Dermis microvascular lymphatic vessel endothelial cell (primary cell): ENCODE measurements at places on chromosomes 3 and 15. TPM values are rescaled to one million over a fixed set of nuclear protein-coding genes. Genes with fewer than 3 reads are reported as not detected.

SLC7A14 gene
- total RNA-seq, result under 0.01 and 0.13 TPM in 2 replicates

TRIM42 gene
- total RNA-seq, result not detected in 2 replicates

PRR23B gene
- not detected in 2 replicates for total RNA-seq

MKRN3 gene
- under 0.01 TPM in 1 of 2 replicates, not detected in the other for total RNA-seq

WDR76 gene
- total RNA-seq, result 6.6 and 10.5 TPM in 2 replicates

DNA sequence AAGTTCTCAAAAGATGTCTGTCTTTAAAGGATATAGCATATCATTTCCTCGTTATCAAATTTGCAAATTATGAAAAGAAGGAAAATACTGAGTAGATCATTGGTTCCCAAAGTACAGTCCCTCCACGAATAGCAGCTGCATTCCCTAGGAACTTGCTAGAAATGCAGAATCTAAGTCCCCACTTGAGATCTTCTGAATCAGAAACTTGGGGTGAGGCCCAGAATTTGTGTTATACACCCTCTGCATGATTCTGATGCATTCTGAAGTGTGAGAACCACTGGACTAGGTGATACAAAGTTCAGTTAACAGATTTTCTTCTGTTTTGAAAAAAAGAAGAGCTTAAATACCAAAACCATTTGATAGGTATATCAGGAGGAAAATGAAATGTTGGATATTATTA is 77.1 kb downstream of the SLC25A26 start:
- peak; percentile 10 for DNase-seq

- DNase-seq, result no peak
These were observed 28.9 kb downstream of the INSYN1 start for GRCh38 chr15:73724212-73724611.

- DNase-seq, result peak; percentile 71
These were observed 12.0 kb downstream of the MESD start for GRCh38 chr15:80977627-80978036.

- DNase-seq, result no peak
These were observed 42.0 kb downstream of the NUP210 start for GRCh38 chr3:13378155-13378554.

- DNase-seq, result no peak
These were observed 56.5 kb upstream of the MYO5C start for GRCh38 chr15:52352086-52352485.

DNA sequence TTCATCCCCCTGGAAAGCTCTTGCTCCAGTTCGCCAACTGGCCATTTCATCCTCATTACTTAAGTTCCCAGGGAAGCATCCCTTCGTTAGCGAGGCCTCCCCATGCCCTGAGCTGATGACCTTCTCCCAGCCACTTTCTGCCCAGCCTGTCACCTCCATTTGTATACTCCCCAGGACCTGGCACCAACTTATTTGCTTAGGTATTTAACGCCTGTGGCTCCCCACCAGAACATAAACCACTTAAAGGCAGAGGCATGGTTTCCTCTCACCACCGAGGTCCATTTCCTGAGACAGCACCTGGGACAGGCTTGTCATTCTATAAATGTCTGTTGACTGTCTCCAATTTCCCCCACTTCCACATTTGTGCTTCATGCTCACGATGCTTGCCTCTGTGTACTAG is 189.0 kb downstream of the ZNF621 start:
- no peak for DNase-seq

GRCh38 chr3:172211123-172211522 is 171.7 kb downstream of the FNDC3B start:
- DNase-seq, result no peak

- no peak for DNase-seq
These were observed 2.9 kb downstream of the NEDD4 start for GRCh38 chr15:55990516-55990915.

- DNase-seq, result peak; percentile 19
These were observed 78.5 kb upstream of the FAM174B start for GRCh38 chr15:92733934-92734521.

DNA sequence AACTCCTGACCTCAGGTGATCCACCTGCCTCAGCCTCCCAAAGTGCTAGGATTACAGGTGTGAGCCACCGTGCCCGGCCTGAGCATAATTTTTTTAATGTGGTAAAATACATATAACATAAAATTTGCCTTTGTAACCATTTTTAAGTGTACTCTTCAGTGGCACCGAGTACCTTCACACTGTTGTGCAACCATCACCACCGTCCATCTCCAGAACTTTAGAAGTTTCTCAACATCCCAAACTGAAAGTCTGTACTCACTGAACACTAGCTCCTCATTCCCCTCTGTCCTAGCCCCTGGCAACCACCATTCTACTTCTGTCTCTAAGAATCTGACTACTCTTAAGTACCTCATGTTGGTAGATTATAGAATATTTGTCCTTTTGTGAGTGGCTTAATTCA is 35.2 kb downstream of the LRIG1 start:
- DNase-seq, result no peak

GRCh38 chr3:108117241-108117775 is 26.5 kb upstream of the CD47 start:
- peak; percentile 37 for DNase-seq

GRCh38 chr3:13238687-13239466 is 165.6 kb upstream of the IQSEC1 start:
- DNase-seq, result no peak

DNA sequence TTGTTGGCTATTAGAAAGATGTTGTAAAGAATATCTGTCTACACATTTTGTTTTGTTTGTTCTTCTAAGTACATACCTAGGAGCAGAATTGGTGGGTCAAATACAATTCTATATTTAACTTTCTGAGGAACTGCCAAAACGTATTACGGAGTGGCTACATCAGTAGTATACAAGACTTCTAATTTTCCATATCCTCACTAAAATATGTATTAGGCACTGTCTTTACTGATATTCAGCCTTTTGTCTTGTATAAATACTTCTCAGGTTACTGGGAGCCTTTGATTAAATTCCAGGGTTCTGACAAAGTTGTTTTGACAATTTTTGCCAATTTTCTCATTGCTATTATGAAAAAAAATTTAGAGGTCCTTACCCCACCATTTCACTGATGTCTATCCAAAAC is 146.7 kb downstream of the NR2E3 start:
- DNase-seq, result no peak

- DNase-seq, result no peak
These were observed 19.1 kb upstream of the AKAP13 start for GRCh38 chr15:85361323-85361722.

- no peak for DNase-seq
These were observed 427 bp upstream of the RNF111 start for GRCh38 chr15:58987036-58987435.

DNA sequence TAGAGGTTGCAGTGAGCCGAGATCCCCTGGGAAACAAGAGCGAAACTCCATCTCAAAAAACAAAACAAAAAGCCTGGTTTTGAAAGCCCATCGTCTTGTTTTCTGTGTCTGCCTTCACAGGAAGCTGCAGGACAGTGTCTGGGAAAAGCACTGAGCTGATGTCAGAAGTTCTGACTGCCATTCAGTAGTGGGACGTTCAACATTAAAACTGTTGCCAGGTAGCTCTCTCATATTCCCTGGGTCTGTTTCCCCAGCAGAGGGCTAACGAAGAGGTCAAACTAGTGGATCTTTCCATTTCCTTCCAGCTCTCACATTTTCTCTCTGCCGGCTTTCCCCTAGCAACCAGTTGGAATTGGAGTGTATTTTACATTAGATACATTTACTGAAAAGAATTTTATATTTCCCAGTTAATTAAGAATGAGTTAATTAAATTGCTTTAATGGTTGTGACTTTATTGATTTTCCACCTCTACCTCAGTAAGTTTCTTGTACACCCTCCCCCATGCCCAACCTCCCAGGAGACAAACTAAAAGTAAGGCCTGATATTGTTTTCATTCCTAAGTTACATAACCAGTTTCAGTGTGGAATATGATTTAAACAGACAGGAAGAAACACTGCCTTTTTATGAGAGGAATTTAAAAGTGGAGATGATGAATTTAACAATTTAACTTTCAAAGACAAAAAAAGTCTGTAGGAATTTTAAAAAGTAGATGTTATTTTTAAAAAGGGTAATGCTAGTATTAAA is 29.9 kb downstream of the RCN2 start:
- peak; percentile 75 for DNase-seq

- no peak for DNase-seq
These were observed 202.8 kb upstream of the BCL6 start for GRCh38 chr3:187947927-187948682.

- DNase-seq, result no peak
These were observed 256.5 kb downstream of the SHQ1 start for GRCh38 chr3:72591522-72592421.

GRCh38 chr15:53563627-53564026 is 195.8 kb downstream of the WDR72 start:
- no peak for DNase-seq

- DNase-seq, result no peak
These were observed 600.5 kb downstream of the EDEM1 start for GRCh38 chr3:5787861-5788488.

- DNase-seq, result no peak
These were observed 246.7 kb upstream of the AZI2 start for GRCh38 chr3:28595372-28595771.

DNA sequence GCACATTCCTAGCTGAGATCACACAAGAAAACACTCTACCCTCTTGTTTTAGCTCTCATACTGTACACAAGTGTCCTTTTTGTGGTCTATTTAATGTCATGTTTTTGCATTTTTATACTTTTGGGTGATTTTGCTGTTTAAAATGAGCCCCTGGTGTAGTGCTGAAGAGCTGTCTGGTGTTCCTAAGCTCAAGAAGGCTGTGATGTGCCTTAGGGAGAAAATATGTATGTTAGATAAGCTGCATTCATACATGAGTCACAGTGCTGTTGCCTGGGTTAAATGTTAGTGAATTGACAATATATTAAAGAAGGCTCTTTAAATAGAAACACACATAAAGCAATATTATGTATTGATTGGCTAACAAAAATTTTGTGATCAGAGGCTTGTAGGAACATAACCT is 387.4 kb upstream of the C2CD4B start:
- no peak for DNase-seq

DNA sequence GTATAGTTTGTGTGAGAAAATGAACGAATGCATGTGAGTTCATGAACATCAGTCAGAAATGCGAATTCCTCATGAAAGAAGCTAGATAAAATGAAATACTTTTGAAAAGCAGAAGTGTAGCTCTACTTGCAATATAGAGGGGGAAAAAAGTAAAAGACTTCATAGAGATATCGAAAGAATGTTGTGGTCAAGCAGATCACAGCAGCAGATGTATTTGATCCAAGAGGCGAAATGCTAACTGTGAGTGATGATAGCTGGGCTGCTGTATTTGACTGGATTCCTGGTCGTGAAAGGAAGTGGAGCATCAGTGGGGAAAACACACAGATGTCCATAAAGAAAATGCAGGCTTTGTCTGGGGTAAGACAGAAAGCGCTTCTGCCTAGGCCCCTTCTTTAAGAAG is 112.4 kb downstream of the ADAMTSL3 start:
- no peak for DNase-seq
